Activated CD4-positive, alpha-beta T cell treated with anti-CD3 and anti-CD28 coated beads, Interleukin-2, amount 10 ng/mL, durations not matched to agents 24 days and 14 days (primary cell): ENCODE measurements at places on chromosomes 1 and 21. TPM values are rescaled to one million over a fixed set of nuclear protein-coding genes. Genes with fewer than 3 reads are reported as not detected.

DNA sequence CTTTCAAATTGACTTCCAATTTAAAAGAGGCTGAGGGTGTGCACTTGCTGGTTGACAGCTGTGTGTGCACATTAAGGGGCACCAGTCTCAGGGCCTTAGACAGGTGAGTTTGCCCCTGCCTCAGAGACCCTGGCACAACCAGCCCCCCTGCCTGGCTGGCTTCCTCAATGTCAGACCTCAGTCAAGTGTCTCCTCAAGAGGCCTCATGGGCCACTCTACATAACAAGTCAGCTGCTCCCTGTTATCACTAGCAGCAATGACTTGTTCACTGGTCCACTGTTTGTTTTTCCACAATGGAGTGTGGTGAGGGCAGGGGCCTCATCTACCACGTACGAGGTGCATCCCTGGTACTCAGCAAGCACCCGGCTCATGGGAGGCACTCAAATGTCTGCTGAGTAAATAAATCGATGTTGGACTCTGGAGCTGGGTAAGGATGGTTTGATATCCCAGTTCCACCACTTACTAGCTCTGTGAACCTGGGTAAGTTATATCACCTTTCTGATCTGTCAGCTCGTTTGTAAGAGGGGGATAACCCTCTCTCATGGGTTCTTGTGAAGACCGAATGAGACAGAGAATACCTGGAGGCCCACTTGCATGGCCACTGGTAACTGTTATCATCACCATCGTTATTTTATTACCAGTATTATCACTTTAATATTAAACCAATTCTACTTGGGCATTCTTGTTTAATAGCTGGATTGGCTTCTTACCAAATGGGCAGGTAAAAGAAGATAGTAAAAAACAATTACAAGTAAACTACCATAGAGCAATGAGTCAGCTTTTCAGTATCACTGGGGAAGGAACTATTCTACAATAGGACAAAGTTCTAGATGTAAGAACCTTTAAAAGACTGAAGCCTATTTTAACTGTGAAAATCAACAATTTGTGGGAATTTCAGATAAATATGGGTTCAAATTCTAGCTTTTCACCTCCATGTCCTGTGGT, 64.6 kb downstream of the SLC66A1 start:
- no peak for DNase-seq

GRCh38 chr1:236425031-236425663, 31.1 kb downstream of the EDARADD start:
- peak; percentile 74 for DNase-seq

The NR0B2 gene
- total RNA-seq, result not detected in 2 replicates

The SLC22A15 gene
- 0.23 and 0.36 TPM in 2 replicates for total RNA-seq

DNA sequence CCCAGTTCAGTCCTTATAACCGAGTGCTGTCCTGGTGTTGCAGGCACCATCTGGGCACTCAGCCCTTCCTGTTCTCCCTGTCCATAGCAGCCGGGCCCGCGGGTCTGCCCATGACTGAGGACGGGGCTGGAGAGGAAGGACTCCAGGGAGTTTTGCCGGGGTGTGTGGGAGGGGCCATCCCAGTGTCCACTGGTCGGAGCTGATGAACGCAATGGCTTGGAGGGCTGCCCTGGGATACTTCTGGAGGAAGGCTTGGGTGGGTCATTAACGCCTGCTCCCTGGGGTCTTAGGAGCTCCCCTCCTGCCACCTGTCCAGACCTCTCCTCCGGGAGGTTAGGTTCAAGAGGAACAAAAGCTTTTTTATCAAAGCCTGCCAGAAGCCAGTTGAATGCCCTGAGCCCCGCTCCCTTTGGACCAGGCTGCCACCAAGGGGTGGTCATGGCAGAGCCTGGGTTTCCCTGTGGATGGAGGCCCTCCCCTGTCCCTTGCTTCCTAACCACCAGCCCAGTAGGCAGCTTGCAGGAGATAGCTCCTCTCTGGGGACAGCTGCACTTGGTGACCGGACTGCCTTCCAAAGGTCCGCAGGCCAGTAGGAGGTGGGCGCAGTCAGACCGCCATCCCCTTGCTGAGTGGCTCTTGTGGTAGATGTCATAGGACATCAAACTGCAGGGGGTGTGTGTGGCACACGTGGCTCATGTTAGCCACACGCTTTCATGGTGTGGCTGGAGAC, 61.3 kb downstream of the TRIM11 start:
- no peak for DNase-seq

GRCh38 chr1:115453666-115454065, 115.6 kb upstream of the NGF start:
- DNase-seq, result no peak

The AQP10 gene
- total RNA-seq, result not detected in 2 replicates

GRCh38 chr1:75797273-75797588, 549 bp downstream of the MSH4 start:
- no peak for DNase-seq

- DNase-seq, result no peak
Measured at GRCh38 chr1:10723317-10723716, 73.1 kb downstream of the CASZ1 start.

GRCh38 chr1:36831186-36831810, 203.0 kb downstream of the GRIK3 start:
- DNase-seq, result no peak

DNA sequence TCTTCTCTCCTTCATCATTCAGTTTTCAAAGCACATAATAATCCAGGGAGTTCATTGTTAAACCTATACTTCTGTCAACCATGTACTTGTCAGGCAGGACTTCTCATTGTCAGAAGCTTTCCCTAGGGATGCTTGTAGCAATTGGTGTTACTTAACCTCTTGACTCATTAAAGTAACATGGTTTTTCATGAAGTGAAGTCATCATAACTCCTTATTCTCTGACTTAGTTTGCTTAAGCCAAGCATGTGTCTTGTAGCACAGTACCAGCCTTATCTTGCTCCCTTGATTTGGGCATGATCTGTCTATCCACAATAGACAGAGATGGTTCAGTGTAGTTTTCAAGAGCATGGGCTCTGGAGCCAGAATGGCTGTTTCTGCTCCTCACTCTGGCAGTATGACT, 45.3 kb downstream of the LRIG2 start:
- no peak for DNase-seq

GRCh38 chr1:233112186-233113008, 162.0 kb downstream of the NTPCR start:
- DNase-seq, result no peak

DNA sequence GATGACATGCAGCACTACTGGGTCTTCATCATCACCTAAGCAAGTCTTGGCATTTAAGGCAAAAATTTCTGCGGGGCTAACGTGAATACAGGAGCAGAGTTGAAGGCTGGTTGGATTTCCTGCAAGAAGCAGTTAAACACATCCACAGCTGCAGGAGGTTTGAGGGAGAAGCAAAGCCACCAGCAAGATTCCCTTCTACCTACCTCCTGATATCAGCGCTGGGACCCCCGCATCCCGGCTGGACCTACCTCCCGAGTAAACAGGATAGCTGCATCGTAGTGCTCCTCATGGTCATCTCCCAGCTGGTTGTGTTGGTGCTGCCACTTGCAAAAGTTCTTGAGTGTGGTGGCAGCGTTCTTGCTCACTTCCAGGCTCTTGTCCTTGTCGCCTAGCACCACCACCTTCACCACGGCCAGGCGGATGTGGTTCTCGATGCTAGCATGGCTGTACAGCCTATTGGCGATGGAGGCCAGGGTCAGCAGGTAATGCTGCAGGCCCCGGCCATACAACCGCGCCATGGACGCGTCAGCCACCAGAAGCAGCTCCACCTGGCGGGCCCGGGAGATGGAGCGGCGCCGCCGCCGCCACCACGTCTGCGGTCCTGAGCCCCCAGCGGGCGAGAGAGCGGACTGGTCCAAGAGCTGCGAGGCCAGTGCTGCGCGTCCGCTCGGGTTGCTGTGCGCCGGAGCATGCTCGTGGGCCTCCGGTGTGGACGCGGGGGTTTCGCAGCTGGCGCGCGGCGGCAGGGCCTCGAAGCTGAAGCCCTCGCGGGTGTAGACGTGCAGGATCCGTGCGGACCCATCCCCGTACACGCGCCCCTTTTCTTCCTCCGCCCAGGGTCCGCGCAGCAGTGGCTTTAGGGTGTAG, 1.6 kb downstream of the ADAMTS5 start:
- DNase-seq, result no peak

DNA sequence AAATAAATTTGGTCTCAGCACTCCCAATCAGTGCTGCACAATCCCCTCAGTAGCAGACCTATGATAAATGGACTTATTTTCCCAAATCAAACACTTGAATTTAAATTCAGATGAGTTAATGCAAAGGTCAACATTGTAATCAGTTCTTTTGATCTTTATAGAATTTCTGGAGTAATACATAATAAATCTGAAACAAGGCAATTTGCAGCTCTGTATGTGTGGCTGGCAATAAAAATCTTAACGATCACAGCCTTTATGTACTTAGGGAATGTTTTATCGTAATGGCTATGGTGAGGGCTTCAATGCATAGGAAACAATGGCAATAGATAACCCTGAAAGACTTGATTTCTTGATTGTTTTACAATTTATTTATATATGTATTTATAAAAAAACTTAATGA, 91.4 kb downstream of the GPATCH2 start:
- DNase-seq, result no peak

DNA sequence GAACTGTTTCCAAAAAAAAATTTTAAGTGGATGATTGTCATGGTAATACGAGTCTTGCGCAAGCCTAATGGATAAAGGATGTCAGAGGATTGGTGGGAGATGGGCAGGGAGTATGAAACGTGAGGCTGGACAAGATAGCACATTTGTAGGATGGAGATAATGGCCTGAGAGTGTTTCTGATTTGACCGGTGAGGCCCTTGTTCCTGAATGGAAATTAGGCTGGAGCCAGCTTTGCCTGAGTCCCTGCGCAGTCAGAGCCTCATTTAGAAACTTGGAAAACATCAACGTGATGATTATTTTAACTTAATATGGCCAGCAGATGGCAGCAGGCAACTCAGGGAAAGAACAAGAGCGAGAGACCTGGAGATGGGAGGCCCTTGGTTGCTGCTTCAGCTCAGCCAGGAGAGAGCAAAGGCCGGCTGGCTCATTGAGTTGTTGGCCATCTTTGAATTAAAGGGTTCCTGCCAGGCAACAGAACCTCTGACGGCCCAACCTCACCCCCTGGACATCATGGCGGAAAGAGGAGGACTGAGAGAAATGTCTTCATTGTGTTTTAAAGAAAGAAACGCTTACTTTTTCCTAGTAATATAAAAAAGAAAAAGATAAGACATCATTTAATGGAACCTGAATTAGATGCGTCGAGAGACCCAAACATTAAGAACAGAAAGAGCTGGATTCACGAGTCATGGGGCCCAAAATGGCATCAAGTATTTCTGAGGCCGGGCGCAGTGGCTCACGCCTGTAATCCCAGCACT, 80.3 kb downstream of the SELENOF start:
- DNase-seq, result peak; percentile 85

DNA sequence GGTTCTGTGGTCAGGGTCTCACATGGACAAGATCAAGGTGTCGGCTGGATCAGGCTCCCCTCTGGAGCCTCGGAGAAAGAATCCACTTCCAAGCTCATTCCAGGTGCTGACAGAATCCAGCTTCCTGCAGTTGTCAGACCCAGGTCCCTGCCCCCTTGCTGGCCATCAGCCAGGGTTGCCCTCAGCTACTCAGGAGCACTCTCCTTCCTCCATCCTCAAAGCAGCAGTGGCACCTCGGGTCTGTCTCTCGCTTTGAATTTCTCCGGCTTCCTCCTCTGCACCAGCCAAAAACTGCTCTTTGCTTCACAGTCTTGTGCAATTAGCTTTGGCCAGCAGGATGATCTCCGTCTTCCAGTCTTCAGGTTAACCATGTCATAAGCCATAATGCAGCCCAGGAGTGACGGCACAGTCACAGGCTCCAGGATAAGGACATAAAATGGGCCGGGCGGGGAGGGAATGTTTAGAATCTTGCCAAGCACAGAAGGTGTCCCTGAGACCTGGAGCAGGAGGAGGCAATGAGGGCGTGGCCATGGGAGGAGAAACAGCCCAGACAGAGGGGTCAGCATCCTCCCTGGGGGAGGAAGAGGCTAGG, 79.4 kb upstream of the SLC25A33 start:
- no peak for DNase-seq

The SPRR2A gene
- total RNA-seq, result not detected in 2 replicates

DNA sequence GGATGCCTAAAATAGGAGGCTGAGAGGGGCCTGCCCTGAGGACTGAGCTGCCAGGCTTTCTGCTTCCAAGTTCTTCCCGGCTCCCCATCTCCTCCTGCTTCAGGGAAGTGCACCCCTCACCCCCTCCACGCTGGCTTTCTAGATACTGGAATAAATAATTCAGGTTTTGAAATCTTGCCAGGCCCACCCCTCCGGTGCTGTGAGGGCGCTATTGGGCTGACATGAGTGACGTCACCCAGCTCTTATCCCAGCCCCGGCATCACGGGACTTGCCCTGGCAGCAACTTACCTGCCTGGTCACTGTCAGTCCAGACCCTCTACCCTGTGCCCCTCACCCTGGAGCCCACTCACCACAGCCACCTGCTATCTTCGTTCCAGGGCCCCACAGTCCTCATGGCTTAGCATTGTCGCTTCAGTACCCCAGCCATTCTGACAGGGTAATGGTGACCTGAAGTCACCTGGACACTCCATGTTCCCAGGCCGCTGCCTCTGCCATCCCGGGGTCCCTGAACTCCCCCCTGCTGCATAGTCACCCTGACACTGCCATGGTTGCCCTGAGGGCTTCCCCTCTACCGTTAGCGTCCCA, 819 bp upstream of the GPR3 start:
- DNase-seq, result peak; percentile 70

The SASS6 gene
- total RNA-seq, result 16.0 and 17.2 TPM in 2 replicates

DNA sequence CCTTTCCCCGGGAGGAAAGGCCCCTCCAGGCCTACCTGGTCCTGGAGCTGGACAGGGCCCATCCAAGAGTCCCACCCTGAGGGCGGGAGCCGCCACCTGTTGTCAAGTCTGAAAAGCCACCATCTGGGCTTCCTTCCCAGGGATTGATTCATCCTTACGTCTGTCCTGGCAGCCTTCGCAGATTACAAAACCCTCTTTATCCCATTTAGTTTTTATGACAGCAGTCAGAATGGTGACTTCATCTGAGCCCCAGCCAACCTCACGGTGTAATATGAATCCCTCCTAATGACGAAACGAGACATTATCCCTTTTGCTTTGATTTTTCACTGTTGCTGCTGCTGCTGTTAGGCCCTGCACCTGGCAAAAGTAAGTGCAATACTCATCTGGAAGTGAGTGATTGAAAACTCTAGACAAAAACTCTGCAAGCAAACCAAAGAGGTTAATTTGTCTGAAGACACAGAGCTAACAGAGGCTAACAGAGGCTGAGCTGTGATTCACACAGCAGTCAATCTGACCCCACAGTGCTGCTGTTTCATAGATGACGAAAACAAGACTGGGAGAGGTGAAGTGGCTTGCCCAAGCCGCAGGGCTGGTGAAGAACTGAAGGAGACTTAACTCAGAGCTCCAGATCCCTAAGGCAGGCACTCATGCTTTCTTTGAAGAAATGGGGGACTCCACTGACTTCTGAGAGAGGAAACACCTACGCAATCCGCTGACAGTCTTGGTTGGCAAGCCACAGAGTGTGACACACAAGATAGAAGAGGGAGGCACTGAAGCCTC, 30.0 kb upstream of the S100A7 start:
- DNase-seq, result no peak

The UBL4B gene
- not detected in 2 replicates for total RNA-seq

DNA sequence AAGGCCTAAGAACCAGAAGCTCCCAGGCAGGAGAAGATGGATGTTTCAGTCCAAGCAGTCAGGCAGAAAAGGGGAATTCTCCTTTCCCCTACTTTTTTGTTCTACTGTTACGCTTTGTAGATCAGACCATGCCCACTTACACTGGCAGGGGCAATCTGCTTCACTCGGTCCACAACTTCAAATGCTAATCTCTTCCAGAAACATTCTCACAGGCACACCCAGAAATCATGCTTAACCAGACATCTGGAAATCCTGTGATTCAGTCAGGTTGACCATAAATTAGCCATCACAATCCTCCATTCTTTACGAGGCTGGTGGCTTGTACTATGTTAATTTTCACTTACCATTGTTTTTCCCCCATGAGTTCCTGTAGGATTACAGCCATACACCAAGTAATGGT, 23.8 kb upstream of the IL10 start:
- DNase-seq, result no peak

The VHLL gene
- 0.54 and 1.0 TPM in 2 replicates for total RNA-seq
